Cortex of kidney (tissue), 1 donor: ENCODE measurements at places on chromosomes 11 and 22.

DNA sequence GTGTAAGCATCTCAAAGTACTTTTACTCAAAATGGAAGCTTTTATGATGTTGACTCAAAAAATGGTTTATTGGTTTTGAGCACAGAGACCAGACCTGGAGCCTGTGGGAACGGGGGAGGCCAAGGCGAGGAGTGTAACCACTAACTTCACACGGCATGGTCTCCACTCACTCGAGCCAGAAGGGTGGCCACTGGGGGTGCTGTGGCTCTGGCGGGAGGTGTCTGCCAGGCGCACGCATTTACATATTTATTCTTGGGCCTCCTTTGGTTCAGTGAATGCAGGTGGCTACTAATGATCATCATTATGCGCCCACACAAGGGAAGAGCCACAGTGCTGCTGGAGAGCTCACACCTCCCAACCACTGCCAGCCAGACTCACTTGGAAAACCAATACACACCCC is 64.6 kb downstream of the FLRT1 start:
- no peak for DNase-seq

DNA sequence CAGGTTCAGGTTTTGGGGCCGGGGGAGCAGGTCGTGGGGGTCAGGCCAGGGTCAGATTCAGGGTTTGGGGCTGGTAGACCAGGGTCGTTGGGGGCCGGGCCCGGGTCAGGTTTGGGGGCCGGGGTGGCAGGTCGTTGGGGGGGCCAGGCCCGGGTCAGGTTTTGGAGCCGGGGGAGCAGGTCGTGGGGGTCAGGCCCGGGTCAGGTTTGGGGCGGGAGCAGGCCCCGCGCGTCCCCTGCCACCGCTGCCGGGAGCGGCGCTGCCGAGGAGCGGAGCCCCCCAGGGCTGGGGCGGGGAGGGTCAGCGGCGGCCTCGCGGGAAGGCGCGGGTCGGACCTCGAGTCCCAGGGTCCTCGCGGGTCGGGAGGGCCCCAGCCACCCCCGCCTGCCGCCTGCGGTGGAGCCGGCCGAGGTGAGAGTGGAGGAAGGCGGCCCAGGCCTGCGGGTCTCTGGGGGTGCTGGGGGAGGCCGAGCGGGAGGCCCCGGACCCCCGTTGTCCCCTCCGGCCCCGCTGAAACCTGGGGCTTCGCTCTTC is 535 bp downstream of the TRABD start:
- DNase-seq = no peak

DNA sequence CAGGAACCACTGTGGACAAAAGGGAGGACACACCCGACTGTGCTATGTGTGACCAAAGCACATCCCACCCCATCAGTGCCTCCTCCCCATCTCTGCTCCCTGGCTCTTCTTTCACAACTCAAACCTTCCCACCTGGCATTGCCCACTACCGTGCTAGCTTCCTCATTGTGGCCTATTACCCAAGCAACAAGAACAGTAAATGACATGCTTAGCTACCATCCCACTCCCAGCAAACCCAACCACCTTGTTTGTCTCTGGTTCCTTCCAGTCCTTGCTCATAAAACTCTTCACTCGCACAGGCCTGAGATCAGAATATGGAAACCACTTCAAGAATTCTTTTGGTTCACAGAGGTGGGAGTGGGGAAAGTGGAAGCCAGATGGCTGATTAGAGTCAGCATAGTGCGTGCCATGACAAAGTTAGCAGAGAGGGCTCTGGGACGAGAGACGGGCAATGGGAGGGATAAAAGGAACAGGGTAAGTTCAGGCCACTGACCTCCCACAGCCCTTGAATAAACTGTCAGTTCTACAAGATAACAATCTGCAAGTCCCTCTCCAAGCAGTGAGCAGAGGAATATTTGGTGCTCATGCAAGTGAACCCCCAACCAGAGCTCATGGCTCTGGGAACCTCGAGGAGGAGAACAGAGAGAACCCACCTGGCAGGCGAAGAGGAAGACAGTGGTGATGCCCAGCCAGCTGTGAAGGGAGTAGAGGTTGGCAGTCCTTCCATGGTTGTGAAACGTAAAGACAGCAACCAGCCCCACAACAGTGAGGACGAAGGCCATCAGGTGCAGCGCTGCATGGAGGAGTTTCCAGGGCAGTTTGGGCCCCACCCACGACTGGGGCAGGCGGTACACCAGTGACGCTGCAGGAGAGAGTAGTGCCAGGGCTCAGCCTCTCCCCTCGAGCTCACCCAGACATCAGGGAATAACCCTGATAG is 8.3 kb downstream of the CYB561A3 start:
- no peak for DNase-seq

GRCh38 chr11:122398167-122398566 is 257.4 kb upstream of the UBASH3B start:
- no peak for DNase-seq

- DNase-seq = no peak
Measured at GRCh38 chr11:96051820-96052219, 127.9 kb upstream of the MTMR2 start.

DNA sequence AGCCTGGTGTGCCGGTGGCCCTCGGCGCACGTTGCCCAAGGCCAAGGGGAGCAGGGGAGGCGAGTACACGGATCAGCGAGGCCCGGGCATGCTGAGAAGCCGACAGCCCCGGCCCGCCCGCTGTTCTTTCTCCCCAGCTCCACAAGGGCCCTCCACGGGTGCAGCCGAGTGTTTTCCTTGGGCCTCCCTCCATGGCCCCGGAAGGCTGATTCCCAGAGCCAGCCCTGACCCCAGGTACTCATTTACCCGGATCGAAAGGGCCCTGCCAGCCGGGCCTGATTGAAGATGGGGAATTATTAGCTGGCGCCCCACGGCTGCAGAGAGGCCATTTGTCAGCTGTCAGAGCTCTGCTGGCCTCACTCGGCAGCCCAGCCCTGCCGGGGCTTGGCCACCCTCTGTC is 53.1 kb downstream of the WNT7B start:
- no peak for DNase-seq

DNA sequence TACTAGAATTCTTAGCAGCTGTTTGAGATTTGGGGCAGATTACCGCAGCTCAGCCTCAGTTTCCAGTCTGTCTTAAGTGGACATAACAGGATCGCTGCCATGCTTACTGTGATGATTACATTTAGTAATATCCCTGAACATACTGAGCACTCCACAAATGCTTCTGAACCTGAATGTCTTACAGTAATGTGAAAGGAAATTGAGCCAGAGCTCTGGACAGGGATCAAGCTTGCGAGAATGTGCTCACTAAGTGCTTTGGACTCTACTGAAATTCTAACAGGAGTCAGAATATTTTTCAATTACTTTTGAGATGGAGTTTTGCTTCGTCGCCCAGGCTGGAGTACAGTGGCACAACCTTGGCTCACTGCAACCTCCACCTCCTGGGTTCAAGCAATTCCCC is 118.6 kb upstream of the RASSF10 start:
- no peak for DNase-seq

GRCh38 chr11:4093519-4094347 is 866 bp upstream of the RRM1 start:
- DNase-seq = no peak

DNA sequence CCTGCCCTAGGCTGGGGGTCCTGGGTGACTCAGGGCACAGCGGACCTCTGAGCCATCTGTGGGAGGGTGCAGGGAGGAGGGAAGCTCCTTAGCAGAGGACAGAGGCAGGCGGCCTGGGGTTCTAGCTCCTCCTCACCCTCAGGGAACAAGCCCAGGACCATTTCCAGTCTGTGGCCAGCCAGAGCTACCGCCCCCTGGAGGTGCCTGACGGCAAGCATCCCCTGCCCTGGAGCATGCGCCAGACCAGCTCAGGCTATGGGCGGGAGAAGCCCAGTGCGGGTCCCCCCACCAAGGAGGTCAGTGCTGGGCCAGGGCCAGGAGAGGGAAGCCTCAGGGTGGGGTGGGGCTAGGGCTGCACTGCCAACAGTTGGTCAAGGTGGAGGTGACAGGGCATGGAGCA is 26.0 kb upstream of the LRRC10B start:
- DNase-seq = no peak

GRCh38 chr11:74319139-74319816 is 7.8 kb upstream of the P4HA3 start:
- DNase-seq = no peak

GRCh38 chr11:69447786-69448185 is 33.7 kb upstream of the LINC01488 start:
- DNase-seq = no peak
